ENCODE measurements at places on chromosomes 1 and 21. TPM values are rescaled to one million over a fixed set of nuclear protein-coding genes. Genes with fewer than 3 reads are reported as not detected.

- no peak for DNase-seq
Observed at GRCh38 chr1:157833145-157833544, 8.5 kb downstream of the CD5L start.

DNA sequence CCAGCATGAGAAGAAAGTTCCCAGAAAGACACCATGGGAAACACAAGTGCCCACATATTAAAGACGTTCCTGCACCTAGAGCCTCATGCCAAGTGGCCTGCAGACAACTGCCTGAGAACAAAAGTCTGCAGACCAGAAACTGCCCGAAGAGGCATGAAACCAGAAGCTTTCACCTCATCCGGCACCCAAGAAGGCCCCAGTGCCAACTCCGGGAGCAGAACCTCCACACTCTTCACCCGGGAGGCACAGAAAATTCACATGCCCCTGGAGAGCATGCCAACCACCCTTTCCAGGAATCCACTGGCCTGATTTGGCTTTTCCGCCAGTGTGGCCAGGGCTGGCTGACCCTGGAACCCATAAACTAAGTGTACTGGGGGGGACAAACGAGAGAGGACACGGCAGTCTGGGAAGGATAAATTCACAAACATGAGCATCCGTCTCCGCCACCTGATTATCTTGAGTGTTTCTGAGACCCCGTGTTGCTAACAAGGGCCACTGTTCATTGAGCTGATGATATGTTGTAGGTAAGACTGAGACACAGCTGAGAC is 6.8 kb downstream of the TFF2 start:
- DNase-seq: no peak

DNA sequence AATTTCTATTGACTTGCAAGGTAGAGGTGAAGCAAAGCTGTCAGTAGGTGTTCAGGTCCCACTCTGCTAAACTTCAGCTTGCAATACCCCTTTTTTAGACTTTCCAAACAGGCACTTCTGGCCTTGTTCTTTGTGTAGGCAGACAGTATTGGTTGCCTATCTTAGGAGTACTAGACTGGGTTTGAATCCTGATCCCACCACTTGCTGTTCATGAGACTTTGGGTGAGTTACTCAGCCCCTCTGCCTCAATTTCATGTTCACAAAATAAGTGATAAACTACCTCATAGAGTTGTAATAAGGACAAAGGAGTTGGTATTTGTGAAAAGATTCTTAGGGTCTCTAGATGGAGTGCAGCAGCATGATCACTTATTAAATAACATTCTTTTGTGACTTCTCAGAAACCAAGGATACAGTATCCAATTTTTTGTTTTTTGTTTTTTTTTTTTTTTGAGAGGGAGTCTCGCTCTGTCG is 5.2 kb downstream of the RCC1 start:
- DNase-seq: no peak

Gene PAX7
- not detected for total RNA-seq

Gene HCRTR1
- total RNA-seq: not detected
